Activated T-helper 2 cell treated with anti-CD3 and anti-CD28 coated beads, Interferon-gamma antibody, Interleukin-2, Interleukin-4, amounts not matched to agents 10 μg/mL and 5 μg/mL and 100 μg/mL, durations not matched to agents 14 hours and 24 hours and 36 hours (primary cell): ENCODE measurements at places on chromosomes 7 and 10. TPM values are rescaled to one million over a fixed set of nuclear protein-coding genes. Genes with fewer than 3 reads are reported as not detected.

The SRRM3 gene
- 0.11 and 0.23 TPM in 2 replicates for total RNA-seq

The DENND2A gene
- total RNA-seq = not detected in 2 replicates

The CPXM2 gene
- total RNA-seq = not detected in 2 replicates

The LIPN gene
- not detected in 2 replicates for total RNA-seq

The SAP25 gene
- total RNA-seq = 11.3 and 11.8 TPM in 2 replicates

The COL26A1 gene
- 0.11 and 0.16 TPM in 2 replicates for total RNA-seq

The TRIM74 gene
- total RNA-seq = 0.43 and 0.69 TPM in 2 replicates

The ASZ1 gene
- not detected in 2 replicates for total RNA-seq

The LRRN3 gene
- total RNA-seq = 28.0 and 29.4 TPM in 2 replicates

The SSC4D gene
- 0.71 and 0.78 TPM in 2 replicates for total RNA-seq

The BICC1 gene
- 0.11 and 0.21 TPM in 2 replicates for total RNA-seq

The NODAL gene
- not detected in 2 replicates for total RNA-seq
